ENCODE measurements at places on chromosomes 3 and 15.

DNA sequence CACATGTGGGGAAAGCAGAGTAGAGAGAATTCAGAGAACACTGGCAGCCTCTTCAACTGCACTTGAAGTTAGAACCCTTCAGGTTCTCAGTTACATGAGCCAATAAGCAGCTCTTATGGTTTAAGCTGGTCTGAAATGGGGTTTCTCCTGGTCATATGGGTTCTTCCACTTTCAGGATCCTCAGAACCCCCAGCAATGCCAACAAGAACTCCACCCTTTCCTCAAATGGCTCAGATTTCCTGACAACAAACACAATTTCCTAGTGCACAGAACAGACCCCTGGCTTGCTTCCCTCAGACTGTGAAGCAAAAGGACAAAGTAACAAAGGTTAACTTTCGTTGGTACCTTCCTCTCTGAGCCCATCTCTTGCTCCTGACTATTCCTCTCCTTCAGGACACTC is 23.9 kb upstream of the FRMD4B start:
- DNase-seq = no peak

DNA sequence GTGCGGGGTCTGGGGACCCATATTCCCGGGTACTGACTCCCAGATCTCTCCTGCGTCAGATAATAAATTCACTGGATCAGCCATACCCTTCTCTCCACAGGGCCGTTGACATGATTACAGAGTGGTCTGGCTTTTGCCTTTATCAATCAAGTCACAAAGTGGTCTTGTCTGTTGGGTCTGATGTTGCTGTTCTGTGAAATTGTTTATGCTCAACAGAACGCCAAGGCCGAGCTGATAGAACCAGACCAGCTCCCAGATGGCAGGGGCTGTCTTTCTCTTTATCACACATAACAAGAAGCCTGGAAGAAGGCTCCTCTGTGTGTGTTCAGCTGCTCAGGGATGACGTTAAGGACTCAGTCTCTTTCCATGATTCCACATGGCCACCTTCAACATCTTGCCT is 751 bp upstream of the DCLK3 start:
- no peak for DNase-seq

DNA sequence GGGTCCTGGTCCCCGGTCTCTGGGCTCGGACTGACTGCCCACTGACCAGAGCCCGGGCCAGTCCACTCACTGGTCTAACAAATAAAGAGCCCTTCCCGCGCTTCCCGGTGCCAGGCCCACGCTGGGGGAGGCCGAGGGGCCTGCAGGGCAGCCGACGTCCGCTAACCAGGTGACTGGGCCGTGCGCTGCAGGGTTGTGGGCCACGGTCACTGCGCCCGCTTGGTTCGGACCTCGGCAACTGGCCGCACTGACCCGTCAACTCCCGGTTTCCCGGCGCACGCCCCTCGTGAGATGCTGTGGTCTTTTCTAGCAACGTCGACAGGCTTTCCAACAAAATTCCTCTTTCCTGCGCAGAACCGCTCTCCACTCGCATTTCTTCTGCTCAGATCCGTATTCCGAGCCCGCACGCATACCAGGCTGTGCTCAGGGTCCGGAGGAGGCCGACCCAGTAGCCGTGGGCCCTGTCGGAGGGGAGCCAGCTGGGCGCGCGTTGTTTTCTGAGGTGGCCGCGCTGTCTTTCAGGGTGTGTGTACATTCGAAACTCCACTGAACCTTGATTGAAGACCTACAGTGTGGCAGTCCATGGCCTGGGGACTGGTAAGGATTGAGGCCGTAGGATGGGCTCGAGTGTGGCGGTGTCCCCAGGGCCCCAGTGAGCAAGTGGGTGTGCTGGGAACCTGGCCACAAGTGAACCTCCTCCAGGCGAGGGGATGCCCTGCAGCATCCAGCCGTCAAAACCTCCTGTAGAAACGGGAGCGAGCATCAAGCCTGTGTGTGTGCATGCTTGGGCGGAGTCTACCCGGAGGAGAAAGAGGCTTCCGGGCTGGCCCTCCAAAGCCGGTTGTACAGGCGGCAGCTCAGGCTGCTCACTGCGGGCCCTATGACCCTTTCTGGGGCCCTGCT is 875 bp upstream of the NT5DC2 start:
- no peak for DNase-seq

GRCh38 chr3:52431459-52432223 is 13.3 kb downstream of the SEMA3G start:
- no peak for DNase-seq
